ENCODE measurements at places on chromosomes 13 and 19.

DNA sequence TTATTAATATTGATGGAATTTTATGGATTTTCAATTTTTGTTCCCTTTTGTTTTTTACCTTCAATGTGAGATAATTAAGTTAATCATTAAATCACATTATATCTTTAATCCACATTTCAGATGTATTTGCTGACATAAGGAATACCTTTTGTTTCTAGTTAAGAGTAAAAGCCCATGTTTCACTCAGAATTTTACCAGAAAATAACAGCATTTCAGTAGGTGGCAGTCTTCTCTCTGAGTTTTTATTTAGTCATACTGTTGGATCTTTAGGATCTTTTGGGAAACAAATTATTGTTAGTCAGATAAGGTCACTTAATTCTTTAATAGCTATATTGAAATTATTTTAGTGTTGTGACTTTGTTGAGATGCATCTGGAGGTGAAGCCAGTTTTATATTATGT lies 67.9 kb downstream of the NDFIP2 start:
- DNase-seq: no peak

- no peak for DNase-seq
Measured at GRCh38 chr13:53200498-53201453, 172.2 kb downstream of the OLFM4 start.

DNA sequence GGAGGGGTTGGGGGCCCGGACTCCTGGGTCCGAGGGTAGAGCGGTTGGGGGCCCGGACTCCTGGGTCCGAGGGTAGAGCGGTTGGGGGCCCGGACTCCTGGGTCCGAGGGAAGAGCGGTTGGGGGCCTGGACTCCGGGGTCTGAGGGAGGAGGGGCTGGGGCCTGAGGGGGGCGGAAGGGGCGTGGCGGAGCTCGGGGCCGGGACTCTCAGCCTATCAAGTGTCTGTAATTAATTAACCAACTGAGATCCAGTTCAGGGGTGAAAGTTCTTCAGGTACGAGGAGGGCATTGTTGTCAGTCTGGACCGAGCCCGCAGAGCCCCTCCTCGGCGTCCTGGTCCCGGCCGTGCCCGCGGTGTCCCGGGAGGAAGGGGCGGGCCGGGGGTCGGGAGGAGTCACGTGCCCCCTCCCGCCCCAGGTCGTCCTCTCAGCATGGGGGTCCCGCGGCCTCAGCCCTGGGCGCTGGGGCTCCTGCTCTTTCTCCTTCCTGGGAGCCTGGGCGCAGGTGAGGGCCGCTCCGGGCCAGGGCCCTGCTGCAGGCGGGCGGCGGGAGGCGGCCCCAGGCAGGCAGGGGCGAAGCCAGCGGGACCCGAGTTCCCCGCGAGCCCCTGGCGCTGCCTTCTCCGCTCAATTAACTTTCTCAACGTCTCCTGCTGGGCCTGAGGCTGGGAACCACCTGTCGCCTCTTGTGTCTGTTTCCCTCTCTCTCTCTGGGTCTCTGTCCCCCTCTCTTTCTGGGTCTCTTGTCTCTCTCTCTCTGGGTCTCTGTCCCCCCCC lies 697 bp downstream of the FCGRT start:
- DNase-seq: no peak

DNA sequence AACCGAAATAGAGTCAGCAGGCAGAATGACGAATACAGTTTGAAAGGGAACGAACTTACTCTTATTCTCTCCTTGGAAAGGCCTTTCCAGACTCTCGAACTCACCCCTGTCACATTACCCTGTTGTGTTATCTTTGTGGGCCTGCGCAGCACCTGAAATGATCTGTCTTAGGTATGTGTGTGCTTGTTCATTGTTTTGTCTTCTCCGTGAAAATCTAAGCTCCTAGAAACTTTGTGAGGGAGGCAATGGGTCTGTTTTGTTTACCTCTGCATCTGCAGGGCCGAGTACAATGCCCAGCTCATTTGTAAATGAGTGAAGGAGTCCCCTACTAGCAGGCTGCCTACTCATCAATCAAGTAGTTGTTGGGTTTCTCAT lies 19.6 kb downstream of the HMGB1 start:
- DNase-seq: no peak

DNA sequence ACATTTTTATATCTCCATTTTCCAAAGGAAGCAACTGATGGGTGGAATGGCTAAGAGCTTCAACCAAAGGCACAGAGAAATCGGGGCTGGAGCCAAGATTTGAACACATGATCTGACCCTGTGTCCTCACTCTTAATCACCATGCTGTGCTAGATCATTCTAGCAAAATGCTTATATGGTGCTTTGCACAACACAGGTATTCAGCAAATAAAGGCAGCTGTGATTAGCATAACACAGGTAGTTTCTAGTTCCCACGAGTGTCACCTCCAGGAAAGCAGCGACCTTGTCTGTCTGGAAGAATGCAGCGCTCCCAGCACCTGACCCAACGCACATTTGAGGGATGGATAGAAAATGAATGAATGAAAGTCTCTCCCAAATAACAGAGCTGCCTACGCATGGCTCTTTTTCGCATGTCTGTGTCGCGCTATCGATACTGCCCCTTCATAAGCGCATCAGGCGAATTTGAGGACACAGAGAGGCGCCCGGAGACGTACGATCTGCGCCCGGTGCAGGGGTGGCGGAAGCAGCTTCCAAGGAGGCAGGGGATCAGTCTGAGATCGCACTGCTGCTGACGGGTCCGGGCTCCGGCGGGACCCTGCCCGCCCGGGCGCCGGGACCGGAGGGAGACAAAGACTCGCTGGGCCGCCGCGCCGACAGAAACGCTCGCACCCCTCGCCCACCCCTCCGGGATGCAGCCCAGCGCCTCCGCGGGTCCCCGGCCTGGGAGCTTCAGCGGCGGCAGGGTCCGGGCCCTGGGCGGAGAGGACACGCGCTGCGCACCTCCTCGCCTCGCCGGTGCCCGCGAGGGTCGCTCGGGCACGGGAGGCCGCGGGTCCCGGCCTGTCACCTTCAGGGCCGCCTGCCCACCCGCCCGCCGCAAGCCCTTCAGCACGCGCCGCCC lies 609 bp downstream of the EPS15L1 start:
- DNase-seq: no peak

GRCh38 chr13:65378943-65379519 lies 1851.1 kb downstream of the PCDH9 start:
- no peak for DNase-seq

DNA sequence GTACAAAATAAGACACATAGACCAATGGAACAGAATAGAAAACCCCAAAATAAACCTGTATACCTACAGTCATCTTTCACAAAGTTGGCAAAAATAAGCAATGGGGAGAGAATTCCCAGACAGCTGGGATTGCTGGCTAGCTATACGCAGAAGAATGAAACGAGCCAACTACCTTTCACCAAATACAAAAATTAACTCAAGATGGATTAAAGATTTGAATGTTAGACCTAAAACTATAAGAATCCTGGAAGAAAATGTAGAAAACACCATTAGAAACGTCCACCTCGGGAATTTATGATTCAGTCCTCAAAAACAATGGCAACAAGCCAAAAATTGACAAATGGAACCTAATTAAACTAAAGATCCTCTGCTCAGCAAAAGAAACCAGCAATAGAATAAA lies 408.1 kb upstream of the SLITRK1 start:
- no peak for DNase-seq

GRCh38 chr19:12838886-12839756 lies 806 bp downstream of the MAST1 start:
- DNase-seq: no peak

- no peak for DNase-seq
Measured at GRCh38 chr13:21076253-21076652, 14.9 kb upstream of the LATS2 start.

GRCh38 chr19:56707821-56708220 lies 36.3 kb upstream of the ZNF835 start:
- DNase-seq: no peak

- no peak for DNase-seq
Measured at GRCh38 chr19:33982706-33983105, 186.0 kb downstream of the KCTD15 start.

- no peak for DNase-seq
Measured at GRCh38 chr19:7287722-7288121, 6.5 kb downstream of the INSR start.

- no peak for DNase-seq
Measured at GRCh38 chr13:76229281-76229680, 593.2 kb downstream of the LMO7 start.

DNA sequence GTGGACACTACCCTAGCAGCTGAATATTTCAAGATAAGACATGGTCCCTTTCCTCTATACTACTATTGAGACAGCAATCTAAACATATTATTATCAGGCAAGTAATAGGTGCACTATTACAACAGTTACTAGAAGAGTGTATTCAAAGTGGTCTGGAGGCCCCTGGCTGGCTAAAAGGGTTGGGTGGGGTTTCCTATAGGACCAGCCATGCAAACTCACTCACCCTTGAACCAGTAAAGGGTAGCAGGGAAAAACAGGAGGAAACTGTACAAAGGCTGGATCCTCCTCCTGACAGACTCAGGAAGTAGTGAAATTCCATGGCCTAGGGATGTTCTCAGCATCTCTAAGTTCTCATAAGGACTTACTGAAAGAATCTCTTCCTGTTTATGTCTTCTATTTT lies 7.7 kb downstream of the SMAD9 start:
- no peak for DNase-seq

- no peak for DNase-seq
Measured at GRCh38 chr19:30172613-30173242, 199.5 kb upstream of the ZNF536 start.

DNA sequence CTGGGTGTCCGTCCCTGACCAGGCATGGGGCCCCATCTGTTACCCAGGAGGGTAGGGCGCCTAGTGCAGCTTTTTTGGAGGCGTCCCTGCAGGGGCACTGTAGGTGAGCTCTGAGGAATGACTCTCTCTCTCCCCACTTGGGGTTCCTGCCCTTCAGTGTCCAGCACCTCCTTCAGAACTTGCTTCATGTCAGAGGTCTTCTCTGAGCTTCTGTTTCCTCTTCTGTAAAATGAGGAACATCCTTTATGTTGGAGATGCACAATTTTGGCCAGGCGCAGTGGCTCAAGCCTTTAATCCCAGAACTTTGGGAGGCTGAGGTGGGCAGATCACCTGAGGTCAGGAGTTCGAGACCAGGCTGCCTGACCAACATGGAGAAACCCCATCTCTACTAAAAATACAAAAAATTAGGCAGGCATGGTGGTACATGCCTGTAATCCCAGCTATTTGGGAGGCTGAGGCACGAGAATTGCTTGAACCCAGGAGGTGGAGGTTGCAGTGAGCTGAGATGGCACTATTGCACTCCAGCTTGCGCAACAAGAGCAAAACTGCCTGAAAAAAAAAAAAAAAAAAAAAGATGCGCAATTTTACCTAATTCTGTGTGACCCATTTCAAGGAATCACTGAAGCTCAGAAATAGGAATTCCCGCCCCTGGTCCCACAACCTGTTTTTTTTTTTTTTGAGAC lies 15.2 kb upstream of the PIK3R2 start:
- no peak for DNase-seq

- no peak for DNase-seq
Measured at GRCh38 chr19:54937926-54938325, 9.4 kb downstream of the NLRP7 start.

DNA sequence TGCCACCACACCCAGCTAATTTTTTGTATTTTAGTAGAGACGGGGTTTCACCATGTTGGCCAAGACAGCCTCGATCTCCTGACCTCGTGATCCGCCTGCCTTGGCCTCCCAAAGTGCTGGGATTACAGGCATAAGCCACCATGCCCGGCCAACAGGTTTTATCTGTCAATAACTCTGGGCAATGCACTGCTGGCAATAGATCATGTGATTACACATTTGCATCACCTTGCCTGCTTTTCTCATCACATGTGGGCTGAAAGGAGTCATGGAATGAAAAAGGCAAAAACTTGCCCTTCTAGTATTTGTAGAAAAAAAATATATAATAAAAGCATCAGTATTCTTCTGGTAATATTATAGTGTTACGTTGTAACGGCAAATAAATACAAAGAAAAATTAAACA lies 164.5 kb downstream of the NHLRC3 start:
- DNase-seq: no peak

All from AG09319 (cell line).